ENCODE measurements at places on chromosomes 11 and 22.

- no peak for DNase-seq
Observed at GRCh38 chr22:37627545-37627944, 11.9 kb upstream of the SH3BP1 start.

DNA sequence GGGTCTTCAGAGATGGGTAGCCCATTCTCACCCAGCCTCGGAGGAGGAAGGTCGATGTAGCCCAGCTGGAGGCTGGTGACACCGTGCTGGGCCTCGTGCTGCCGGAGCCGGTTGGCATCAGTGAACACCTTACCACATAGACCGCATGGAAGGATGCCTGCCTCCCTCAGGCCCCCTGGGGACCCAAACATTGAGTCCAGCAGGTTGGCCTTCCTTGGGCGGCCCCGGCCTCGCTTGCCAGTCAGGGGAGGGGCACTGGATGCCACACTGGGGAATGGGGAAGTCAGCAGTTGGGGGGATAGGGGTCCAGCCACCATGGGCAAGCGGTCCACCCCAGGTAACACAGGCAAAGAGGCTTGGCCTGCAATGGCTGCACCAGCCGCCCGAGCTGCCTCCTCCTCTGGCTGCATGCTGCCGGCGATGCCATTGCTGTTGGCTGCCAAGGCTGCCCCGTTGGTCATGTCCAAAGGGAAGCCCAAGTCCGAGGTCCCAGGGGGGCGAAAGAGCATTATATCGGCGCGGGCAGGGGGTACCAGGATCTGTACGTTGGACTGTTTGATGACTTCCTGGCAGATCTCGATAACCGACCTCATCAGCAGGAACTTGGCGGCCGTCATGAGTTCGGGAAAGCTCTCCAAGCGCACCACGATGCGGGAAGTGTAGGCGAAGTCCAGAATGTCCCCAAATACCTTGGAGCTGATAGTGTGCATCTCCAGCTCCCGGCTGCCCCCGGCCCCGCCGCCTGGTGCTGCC lies 1.4 kb downstream of the PATZ1 start:
- DNase-seq = no peak

GRCh38 chr11:61885166-61885778 lies 6.1 kb downstream of the FADS3 start:
- no peak for DNase-seq

DNA sequence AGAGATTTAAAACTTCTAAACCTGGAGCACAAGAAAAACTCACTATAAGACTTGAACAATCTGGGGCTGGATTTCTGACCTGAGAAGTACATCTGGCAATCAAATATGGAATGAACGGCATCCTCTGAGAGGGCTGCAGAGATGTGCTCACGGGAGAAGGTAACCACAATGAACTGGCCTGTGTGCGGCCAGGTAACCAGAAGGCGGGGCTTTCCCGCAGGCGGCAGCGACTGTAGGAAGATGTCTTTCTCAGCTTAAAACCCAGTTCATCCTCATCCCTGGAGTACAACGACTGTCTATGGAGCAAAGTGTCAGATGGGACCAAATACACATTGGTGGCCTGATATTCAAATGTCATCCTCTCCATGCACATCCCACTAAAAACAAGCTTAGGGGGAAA lies 24.5 kb downstream of the MICAL3 start:
- no peak for DNase-seq

DNA sequence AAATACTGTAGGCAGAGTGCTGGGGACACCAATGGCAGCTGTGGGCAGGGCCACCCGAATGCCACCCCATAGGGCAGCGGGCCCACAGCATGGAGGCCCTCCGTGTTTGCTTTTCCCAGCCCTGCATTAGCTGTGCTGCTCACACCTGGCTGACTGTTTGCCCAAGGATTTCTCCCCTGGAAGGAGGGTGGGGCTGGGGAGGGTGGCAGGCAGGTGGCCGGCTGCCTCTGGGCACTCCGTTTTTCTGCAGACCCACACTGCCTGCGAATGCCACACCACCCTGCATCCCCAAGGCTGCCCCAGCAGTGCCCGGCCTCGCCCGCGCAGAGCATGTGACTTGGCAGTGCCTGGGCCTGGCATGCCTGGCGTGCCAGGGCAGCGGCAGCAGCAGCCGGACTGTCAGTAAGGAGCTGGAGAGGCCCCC lies 19.6 kb downstream of the DAGLA start:
- DNase-seq = no peak

DNA sequence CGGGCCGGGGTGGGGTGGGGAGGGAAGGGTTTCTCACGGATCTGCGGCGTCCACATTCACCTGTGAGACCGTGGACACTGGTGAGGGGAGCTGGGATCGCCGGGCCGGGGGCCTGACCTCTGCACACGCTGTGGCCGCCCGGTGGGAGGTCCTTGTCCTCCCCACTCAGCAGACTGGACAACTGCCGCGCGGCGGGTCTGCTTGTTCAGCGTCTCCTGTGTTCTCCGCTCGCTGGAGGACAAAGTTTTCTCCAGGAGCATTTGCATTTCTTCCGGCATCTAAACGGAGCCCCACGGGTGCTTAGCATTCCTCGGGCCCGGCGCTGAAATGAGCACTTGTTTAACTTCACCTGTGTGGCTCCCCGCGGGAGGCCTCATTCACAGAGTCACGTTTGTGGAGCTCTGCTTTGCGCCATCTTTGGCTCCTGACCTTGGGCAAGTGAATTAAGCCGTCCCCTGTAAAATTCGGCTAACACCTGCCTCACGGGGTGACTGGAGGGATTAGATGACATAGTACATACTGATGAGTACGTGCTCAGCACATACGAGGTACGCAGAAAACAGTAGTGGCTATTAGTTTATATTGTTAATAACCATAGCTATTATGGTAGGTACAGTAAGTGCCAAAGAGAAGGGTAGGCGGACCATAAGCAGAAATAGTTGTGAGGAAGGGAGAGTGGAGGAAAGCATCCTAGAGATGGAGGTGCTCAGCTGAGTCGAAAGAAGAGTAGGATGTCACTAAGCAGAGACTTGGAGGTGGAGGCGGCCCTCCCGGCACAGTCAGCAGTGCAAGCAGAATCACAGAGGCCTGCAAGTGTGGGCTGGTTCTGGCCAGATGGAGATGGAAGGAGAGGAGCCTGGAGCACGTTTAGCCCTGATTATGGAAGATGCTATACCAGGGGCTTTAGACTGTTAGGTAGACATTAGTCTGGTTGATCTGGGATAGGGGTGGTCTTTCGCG lies 885 bp downstream of the TRMU start:
- no peak for DNase-seq

- peak; percentile 78 for DNase-seq
Observed at GRCh38 chr22:41682033-41682807, 6.4 kb downstream of the SNU13 start.

GRCh38 chr22:50269970-50270665 lies at the start of gene MAPK11:
Gene MAPK11 (minus strand): TSS chr22:50270380. CDS start chr22:50270292, 88 bp downstream.
- DNase-seq = peak; percentile 64

GRCh38 chr22:39907047-39907446 lies 6.2 kb downstream of the GRAP2 start:
- DNase-seq = no peak

- no peak for DNase-seq
Observed at GRCh38 chr11:34637303-34637702, 16.4 kb downstream of the EHF start.

DNA sequence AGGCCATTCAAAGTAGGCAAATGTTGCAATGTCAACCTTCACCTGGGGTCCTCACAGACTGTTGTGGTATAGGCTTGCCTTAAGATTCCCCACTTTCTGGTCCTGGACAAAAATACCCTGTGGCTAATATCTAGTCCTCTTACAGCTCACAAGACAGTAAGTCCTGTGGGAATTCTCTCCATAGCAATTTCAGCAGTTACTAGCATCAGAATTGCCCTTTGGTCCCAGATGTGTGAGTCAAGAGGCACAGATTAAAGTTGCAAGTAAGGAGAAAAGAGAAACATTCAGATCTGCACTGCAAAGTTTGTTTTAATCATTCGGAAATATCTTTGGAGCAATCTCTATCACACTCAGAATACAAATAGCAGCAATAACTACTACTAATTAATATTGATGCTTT lies 420.2 kb downstream of the NTM start:
- no peak for DNase-seq

DNA sequence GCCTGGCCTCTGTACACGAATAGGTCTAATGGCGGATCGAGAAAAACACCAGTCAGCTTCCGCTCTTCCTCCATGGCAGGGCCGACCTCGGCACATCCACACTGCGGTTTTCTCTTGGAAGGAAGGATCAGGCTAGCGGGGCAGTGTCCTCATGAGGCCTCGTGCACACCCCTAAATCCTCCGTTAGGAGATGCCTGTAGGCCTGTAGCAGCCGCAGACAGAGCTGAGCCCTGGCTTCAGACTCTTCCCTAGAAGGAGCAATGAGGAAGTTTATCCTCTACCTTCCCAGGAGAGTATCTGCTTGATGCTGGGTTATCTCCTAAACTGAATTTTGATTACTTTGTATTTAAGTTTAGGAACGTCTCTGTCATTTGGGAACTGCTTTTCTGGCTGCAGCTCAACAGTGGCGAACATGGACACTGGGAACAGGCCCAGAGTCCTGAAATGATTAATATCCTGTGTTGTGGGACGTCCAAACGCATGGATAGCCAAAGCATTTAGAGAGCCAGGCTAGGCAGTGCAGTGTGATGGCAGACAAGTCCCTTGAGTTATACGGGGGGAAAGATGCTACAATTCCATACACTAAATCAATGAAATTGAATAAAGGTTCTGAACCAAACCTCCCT lies 16.5 kb upstream of the BMAL1 start:
- no peak for DNase-seq

Measured in activated T-helper 9 cell treated with anti-CD3 and anti-CD28 coated beads, Interleukin-2, amount 50 U/mL, for 16 hours (primary cell).